ENCODE measurements at places on chromosomes 16 and 17.

- no peak for DNase-seq
These were observed 19.5 kb downstream of the NUP85 start for GRCh38 chr17:75225016-75225415.

DNA sequence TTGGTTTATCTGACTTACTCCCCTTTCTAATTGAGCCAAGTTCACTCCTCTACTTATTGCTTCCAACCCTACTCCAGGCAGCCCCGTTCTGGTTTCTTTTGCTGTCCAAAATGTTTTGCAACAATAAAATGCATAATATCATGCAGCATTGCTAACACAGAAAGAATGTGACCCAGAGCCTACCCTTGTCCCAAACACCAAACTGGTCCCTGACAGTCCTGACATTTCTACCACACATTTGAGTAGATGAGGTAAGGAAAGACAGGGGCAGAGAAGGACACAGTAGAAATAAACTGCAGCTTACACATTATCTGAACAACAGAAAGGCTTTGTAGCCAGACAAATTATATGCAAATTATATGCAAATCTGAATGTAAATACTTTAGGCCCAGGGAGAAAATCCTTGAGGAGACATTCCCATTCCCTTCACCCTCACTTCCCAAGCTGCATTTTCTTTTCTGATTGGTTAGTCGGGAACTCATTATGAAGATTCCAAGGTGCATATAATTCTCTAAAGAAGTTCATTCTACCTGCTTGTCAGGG is 31.6 kb downstream of the SOX9 start:
- DNase-seq, result no peak

GRCh38 chr16:56669840-56670619 is 416 bp downstream of the MT1H start:
- DNase-seq, result no peak

- no peak for DNase-seq
These were observed 10.9 kb downstream of the KRT37 start for GRCh38 chr17:41413353-41413957.

GRCh38 chr16:89761304-89761922 is 40.1 kb downstream of the ZNF276 start:
- no peak for DNase-seq

- no peak for DNase-seq
These were observed 41.9 kb upstream of the CDYL2 start for GRCh38 chr16:80846275-80846674.

GRCh38 chr16:86019446-86020047 is 120.6 kb downstream of the IRF8 start:
- DNase-seq, result no peak

DNA sequence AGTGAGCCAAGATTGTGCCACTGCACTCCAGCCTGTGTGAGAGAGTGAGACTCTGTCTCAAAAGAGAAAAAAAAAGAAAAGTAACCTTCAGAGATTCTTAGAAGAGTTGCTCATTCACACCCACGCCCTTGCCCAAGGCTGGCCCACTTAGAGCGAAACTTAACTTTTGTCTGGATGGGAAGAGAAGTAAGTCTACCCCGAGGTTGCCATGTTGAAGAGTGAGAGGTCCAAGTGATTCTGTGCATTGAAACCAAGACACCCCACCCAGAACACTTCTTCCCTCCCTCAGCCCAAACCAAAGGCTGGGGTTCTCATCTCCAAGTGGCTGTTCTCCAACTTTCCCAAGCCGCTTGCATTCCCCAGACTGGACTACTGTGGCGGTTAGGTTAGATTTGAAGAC is 2.4 kb upstream of the CISD3 start:
- no peak for DNase-seq

- DNase-seq, result no peak
These were observed 123.5 kb upstream of the CACNG5 start for GRCh38 chr17:66711401-66711800.

DNA sequence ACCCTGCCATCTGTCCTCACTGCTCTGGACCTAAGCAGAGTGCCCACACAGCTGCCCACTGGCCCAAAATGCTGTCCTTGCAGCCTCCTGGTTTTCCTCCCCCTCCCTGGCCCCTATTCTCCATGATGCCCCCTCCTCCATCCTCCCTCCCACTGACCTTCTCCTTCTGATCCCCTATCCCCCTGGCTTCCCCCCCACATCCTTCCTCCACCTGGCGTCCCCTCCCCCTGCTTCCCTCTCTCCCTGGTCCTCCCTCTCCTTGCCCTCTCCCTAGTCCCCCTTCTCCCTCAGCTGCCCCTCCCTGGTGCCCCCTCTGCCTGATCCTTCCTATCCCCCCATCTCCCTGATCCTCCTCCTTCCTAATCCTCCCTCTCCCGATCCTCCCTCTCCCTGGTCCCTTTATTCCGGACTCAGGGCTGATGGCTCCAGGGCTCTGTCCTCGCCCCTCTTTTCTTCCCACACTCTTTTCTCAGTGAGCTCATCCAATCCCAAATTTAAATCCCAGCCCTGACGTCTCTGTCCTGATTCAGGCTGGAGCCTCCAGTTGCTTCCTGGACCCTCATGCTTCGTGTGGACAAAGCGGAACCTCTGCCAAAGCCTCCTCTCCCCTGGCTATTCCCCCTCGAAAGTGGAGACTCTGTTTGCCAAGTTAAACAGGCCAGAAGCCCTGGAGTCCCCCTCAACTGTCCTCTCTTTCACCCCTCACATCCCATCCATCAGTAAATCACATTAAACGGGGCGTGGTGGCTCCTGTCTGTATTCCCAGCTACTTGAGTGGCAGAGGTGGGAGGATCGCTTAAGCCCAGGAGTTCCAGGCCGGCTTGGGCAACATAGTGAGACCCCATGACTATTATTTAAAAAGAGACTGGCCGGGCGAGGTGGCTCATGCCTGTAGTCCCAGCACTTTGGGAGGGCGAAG is 18.1 kb upstream of the RHBDF2 start:
- no peak for DNase-seq

GRCh38 chr16:17403156-17403809 is 67.5 kb downstream of the XYLT1 start:
- DNase-seq, result no peak

GRCh38 chr17:11950771-11951519 is 46.3 kb downstream of the ZNF18 start:
- DNase-seq, result no peak

DNA sequence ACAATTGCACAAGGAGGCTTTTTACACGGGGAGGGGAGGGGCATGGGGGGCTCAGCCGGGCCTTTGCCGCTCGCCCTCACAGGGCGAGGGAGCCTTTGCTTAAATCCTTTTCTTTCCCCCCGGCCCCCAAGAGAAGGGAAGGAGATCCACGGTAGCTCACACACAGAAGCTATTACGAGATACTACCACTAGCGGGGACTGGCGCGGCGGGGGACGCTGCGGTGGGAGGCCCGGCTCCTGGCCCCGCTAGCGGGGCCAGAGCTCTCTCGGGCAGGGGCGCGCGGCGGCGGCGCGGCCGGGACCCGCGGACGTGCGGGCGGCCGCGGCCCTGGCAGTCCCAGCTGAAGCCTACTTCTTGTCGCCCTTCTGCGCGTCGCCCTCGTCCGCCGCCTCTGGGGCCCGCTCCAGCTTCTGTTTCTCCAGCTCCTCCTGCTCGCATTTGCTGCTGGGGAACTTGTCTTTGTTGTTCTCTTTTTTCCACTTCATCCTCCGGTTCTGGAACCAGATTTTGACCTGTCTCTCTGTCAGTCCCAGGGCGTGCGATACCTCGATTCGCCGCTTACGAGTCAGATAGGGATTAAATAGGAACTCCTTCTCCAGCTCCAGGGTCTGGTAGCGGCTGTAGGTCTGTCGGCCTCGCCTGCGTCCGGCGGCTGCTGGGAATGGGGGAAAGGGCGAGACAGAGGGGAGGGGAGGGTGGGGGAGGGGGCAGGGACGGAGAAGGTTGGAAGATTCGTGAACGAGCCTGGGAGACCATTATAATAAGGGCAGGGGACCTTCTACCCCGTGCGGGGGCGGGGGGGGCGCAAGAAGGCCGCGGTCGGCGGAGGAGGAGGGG is 2.0 kb downstream of the HOXB8 start:
- no peak for DNase-seq

GRCh38 chr17:82848022-82848592 is 8.3 kb upstream of the ZNF750 start:
- no peak for DNase-seq

GRCh38 chr16:85008271-85008670 is 3.1 kb downstream of the ZDHHC7 start:
- no peak for DNase-seq

- no peak for DNase-seq
These were observed 145.4 kb downstream of the SOX9 start for GRCh38 chr17:72266112-72266775.

DNA sequence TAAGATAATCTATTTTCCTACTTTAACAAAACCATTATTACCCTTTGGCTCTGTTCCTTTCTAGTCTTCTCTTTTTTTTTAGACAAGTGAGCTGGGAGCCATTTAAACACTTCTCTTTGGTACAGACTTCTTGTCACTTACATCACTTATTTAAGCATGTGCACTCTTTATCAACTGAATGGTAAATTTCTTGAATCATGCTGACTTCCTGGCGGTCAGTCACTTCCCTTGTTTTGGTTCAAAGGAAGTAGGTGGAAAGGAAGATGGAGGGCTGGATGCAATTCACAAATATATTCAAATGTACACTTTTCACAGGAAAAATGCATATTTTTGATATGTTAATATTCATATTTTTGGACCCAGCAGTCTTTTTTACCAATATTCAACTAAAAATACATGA is 97.1 kb downstream of the ITFG1 start:
- DNase-seq, result no peak

- DNase-seq, result no peak
These were observed 11.3 kb upstream of the MLLT6 start for GRCh38 chr17:38693700-38694329.

DNA sequence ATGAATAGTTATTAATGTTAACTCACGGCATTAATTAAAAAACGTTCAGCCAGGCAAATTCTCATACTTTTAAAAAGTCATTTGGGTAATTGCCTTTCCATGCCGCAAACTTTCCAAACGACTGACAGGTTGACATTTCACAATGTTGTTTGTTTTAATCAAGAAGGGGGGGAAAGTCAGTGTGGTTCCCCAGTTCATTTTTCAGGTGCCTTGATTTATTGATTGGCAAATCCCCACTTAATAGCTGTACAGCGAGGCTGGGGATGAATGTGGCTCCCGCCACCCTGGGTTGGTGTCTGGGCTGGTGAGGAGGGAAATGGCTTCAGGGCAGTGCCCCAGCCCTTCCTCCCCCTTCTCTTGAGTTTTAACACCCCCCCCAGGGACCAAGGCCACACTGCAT is 318.0 kb downstream of the SOX9 start:
- DNase-seq, result no peak

DNA sequence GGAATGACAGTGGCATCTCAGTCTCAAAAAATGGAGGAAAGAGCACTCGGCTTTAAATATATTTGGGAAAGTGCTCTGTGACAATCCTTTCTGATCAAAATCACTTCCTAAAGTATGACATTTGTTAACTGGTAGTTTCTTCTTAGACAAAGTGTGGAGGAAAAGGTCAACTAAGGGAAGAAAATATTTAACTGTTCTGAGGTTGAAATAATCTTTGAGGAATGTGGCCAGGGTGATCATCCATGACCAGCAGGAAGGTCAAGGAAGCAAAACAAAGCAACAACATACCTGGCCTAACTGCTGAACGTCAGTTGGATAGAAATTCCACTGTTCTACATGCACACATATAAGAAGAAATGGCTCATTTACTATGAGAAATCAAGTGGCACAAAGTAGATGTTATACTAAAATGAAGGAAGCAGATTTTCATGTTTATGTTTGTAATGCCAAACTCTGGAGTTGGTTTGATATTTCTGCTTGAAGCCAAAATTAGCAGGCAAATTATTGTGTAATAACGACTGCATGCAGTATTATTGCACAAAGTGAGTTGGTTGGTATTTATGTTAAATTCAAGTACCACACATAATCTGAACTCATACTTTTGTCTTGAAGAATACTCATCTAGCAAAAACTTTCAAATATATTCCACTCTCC is 87.3 kb upstream of the CORO6 start:
- DNase-seq, result no peak

GRCh38 chr17:66900126-66901010 is 64.1 kb upstream of the CACNG4 start:
- DNase-seq, result no peak

- DNase-seq, result no peak
These were observed 3.4 kb downstream of the MIF4GD start for GRCh38 chr17:75267411-75268232.
